ENCODE measurements at places on chromosomes 3 and 15.
A peak's percentile ranks its signal among the peaks of the same experiment; 100 is the strongest.

DNA sequence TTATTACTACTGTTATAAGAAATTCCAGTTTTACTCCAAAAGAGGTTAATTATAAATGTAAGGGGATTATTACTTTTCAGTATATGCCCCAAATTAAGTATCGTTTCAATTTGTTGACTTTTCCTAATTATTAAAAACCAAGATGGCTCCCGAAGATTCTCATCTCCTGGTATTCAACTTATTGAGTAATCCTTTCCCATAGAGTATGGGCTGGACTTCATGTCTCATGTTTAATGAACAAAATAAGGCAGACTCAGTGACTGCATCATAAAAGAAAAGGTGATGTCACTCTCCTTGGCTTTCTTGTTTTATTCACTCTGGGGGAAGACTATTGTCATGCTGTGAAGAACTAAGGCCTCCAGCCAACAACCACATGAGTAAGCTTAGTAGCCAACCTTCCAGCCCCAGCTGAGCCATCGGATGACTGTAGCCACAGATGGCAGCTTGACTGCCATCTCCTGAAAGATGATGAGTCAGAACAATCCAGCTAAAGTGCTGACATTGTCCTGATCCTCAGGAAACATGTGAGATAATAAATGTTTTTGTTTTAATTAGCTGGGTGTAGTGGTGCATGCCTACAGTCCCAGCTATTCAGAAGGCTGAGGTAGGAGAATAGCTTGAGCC lies 17.3 kb downstream of the IGF2BP2 start:
- DNase-seq = no peak

DNA sequence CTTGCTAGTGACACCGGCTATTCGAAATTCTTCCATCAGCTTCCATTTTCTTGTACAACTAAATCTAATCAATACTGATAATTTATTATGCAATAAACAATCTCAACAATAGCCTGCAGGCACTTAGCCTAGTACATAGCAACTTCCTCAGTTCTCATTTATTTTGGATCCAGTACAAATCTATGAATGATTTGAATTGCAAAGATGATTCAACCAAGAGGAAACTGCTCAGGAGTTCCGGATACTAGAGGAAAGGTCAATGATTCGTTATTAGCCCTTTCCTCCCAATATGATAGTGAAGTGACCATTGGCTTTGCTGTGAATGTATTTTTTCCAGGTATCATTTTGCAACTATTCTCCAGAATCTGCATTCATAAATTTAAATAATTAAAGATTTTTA lies 827.0 kb downstream of the CADM2 start:
- DNase-seq = no peak

DNA sequence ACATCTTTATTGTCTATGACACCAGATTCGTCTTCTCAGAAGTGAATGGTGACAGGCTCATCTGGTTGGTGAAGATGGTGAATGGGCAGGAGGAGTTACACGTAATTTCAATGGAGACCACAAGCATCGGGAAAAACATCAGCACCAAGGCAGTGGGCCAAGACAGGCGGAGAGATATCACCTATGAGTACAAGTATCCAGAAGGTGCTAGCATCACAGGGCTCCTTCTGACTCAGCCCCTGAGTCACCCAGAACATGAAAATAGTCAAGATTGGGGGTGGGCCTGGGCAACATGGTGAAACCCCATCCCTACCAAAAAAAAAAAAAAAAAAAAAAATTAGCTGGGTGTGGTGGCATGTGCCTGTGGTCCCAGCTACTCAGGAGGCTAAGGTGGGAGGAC lies 32.6 kb downstream of the TGM4 start:
- no peak for DNase-seq

DNA sequence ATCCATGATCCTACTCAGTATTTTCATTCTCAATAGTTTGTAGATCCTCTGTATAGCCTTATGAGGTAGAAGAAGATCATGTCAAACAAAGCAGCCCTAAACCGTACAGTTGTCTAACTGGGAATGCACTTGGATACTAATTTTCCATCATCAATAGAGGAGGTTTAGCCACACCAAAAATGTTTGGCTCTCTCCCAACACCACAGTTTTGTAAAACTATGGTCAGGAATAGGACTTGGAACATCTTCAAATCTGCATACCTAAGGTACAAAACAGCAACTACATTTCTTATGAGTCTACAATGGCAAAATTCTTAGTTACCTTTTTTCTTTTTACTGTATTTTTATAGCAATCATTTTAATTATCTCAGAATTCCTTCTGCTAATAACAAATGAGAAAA lies 1001.6 kb downstream of the ROBO2 start:
- no peak for DNase-seq

DNA sequence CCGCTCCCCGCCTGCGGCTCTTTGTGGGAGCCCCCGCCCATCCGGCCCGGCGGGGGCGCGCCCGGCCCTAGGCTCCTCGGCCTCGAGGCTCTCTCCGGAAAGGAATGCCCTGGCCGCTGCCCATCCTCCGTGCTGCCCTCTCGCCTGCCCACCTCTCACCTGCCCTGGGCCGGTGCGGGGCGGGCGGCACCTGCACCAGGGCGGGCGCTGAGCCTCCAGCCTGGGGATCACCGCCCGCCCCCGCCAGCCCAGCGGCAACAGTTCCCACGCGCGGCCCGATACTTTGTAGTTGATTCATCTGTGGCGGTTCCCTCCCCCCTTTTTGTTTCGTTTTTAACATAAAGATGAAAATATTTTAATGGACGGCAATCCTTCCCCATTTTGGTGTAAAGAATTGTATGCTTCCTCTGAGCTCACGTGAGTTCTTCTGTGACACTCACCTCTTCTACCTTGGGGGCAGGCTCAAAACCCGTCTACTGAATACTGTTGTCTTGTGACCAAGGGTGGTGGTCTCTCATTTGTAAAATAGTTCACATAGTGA lies 1.9 kb downstream of the KLF13 start:
- DNase-seq = no peak

DNA sequence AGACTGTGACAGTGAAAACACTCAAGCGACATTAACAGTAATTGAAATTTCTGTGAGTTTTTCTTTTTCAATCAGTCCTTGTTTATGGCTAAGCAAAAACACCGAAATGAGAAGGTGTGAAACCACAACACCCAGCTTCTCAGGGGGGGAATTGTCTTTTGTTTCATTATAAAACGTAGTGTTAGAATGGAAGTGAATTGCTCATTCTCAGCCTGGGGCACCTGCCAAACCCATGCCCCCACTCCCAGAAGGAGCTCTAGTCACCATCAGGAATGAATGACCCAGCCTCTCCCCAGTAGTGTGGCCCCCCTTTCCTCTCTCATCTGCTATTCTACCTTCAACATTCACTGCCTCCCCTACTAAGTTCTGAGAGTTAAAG lies 185.8 kb upstream of the CFAP20DC start:
- DNase-seq = no peak

GRCh38 chr15:88752501-88752900 lies 50.7 kb upstream of the ACAN start:
- no peak for DNase-seq

DNA sequence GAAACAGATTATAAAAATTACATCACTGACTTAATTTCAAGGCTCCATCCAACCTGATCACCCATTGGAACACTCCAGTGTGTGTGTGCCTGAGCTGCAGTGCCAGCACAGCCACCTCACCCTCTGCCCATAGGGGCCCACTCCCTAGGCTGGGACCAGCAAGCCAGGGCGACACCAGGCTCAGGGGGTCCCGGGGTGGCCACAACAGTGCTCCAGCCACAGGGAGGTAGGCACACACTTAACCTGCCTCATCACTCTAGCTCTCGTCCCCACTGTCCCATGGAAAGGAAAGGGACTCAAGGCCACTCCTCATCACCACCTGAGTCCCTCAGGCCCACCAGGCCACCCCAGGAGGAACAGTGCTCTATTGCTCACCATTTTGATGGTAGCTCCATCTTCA lies 24.9 kb downstream of the ZXDC start:
- no peak for DNase-seq

DNA sequence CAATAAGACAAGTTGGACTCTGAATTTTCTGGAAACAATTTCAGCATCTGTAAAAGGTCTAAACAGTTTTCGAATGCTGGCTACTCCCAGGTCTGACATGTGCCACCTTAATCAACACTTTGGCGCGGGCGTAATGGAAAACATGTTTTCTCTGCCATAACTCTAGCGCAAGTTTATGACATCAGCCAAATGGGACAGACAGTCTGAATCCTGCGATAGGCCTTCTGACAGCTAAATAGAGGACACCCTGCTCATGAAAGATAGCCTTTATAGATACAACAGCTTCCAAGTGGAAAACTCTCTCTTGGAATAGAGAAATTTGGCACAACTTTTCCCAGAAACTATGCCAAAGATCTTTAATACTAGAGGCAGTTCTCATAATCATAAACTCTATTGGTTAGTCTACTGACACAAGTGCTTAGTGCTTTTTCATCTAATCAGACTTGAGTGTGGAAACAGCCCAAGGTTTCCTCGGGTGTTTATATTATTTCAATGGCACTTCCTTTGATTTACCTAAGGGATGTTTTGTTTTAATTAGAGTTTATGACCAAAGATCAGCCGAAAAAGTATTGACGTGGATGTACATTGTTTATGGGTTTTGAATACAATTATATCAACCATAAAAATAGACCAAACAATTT lies 120.1 kb upstream of the DPH6 start:
- peak; percentile 59 for DNase-seq

DNA sequence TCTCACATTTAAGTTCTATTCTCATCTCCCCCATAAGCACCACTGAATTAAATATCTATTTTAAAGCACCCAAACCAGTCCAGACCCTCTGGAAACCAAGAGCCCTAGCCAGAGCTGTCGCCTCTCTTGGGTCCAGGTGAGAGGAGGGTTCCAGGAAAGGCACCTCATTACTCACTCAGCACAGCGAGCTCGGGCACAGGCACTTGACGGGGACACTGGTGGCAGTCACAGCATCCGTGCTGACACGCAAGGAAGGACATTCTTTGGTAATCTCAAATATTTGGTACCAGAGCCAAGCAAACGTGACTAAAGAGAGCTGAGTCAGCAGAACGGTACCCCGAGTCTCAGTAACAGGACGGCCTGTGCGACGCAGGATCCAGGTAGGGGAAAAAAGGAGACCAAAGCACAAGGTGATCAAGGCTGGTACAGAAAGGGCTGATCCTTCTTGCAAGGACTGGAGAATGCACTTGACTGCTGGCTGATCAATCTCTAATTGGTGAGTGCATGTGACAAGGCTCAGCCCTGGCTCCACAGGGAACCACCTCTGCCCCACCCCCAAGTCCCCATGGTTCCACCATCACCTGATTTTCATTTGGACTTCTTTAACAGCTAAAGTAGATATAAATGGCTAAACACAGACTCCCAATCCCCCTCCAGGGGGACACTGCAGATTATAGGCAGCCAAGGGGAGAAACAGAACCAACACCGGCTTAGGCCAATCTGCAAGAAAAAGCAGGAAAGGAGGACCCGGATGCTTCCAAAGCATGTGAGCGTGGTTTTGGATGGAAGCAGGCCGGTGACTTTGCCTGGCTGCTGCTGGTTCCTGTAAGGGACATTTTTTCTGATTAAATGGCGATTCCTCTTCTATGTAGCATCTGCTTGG lies 61.4 kb downstream of the CHCHD6 start:
- no peak for DNase-seq

DNA sequence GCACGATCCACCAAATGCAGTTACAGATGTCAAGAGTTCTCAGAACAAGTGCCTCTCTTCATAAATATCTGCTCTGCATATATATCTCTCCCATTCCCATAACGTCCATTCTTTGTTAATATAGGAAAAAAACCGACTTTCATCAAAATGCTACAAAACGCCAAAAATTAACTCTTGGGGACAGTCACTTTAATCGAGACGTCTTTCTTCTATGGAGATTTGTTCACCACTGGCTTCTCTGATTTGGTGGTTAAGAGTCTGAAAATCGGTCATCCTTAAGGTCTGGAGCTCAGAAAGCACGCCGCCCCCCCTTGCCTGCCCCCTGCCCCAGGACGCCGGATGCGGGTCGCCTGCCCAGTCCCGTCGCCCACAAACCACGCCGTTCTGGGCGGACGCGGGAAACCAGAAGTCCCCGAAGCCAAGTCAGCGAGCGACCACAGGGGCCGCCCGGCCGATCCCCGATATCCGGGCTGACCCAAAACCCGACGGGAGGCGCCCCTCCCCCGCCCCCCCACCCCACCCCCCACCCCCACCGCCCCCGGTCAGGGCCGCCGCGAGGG lies 252.7 kb downstream of the TJP1 start:
- no peak for DNase-seq

DNA sequence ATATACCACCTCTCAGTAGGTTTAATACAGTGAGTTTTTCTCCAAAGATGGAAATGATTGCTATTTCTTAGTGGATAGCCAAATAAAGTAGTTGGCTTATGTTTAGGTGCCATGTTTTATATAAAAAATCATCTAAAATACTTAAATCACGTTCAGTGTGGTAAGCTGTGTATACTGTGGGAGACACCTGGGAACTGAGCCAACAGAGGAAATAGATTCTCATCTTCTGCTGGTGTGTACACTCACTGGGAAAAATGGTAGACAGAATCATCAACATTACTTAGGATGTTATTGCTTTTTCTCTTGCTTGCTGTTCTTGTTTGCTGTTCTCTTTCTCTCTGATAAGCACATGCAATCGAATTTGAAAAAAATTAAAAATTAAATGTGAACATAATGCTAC lies 112.6 kb upstream of the MB21D2 start:
- DNase-seq = no peak

DNA sequence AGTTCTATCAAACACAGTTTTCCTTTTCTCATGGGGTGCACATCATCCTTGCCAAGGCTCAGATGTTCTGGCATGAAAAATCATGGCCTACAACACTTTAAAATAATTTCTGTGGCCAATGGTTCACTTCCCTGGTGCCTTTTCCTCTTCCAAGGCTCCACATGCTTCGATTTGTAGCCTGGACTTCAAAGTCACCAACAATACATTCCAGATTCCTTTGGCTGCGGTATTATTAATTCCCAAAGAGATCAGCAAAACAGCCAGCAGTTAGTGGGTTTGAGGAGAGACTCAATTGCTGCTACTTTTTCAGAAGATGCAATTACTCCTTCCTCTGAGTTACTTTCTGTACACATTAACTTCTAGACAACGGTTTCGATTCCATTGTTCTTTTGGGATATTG lies 80.3 kb upstream of the CCDC80 start:
- no peak for DNase-seq

DNA sequence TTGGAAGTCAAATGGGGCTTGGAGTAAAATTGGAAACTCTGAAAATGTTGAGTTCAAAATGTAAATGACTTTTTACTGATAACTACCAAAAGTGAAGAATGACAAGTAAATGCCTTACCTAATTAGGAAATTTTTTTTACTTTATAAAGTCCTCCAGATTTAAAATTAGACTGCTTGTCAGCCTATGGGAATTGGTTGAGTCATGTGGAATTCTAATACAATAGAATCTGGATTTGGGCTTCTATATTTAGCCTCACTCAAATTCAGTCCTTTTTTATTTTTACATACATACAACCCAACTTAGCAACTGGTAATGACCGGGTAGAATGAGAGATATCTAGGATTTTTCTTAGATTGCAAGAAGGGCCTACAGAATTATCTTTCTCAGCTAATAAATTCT lies 158.9 kb upstream of the CADPS start:
- no peak for DNase-seq

Data from uterus (tissue), 4 donors.